GM18507 (cell line): ENCODE measurements at places on chromosomes 7 and 10.

- no peak for DNase-seq
These were observed 1.1 kb downstream of the RADIL start for GRCh38 chr7:4882169-4883032.

- no peak for DNase-seq
These were observed 46.5 kb upstream of the EMX2 start for GRCh38 chr10:117496031-117496430.

DNA sequence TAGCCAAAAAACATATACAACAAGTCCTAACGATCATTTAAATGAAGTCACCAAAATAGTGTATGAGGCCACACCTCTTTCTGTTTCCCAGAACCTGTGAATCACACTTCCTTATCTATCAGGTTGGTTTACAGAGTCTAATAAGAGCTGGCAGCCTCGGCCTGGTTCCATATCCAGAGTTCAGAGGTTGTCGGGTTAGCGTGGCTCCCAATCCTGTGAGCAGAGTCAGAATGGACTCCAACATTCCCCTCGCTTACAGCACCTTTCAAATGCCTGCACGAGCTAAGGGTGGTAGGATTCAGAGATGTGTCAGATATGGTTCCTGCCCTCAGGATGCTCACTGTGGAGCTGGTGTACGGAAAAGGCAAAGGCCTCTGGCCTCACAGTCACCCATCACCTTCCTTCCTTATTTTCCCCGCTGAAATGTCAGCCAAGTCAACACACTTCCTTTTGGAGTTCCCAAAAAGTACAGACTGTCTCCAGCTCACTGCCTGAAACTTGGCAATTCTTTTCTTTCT lies 6.0 kb downstream of the IL15RA start:
- DNase-seq: no peak

- DNase-seq: no peak
These were observed 116.2 kb upstream of the SH2B2 start for GRCh38 chr7:102170393-102170970.

DNA sequence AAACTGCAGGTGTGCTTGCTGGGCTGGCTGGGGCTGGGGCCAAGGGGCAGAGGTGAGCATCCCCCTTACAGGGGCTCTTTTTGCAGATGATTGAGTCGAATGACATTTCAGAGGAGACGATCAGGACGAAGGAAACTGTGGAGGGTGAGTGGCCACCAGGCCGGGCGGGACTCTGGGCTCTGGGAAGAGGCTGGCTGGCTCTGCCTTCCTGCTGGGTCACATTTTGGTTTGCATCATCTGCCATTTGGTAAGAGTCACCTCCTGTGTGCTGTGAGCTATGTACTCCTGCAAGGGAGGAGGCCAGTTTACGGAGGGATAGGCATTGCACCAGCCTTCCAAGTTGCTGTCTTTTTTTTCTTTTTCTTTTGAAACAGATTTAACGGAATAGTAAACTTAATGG lies 73.0 kb upstream of the GTF2IRD1 start:
- DNase-seq: no peak

DNA sequence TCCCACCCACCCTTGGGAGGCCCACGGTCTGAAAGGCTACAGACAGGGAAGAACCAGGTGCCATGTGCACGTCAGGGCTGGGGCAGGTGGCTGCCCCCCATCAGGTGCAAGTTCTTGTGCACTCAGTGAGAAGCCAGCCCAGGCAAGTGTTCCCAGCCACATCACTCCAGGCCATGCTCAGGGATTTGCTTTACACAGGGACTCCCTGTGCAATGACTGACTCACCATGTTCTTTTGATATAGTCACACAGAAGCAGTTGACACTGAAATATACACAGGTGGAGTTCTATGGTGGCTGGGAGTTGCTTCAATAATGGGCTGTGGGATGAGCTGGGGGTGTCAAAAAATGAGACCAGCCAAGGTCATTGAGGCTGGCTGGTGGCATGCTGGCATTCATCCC lies 8.0 kb upstream of the CHST15 start:
- no peak for DNase-seq

- no peak for DNase-seq
These were observed 97.6 kb downstream of the LYZL1 start for GRCh38 chr10:29386342-29386999.

- DNase-seq: no peak
These were observed 149.4 kb downstream of the ZNF248 start for GRCh38 chr10:37707829-37708578.

DNA sequence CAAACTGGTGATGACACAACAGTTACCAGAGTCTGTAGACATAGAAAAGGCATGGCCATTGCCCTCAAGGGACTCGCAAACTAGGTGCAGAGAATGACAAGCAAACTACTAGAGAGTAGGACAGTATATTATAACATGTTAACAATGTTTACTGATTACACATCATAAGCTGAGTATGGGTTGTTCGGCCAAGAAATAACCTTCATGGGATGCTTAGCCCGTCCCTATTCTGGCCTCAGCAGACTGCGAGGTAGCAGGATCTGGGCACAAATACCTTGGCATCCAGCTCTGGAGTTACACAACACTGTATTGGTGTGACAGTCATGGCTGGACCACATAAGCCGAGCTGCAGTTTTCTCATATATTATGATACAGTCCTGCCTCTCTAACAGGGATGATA lies 51.4 kb downstream of the ABCB4 start:
- no peak for DNase-seq

- no peak for DNase-seq
These were observed 37.6 kb downstream of the JAKMIP3 start for GRCh38 chr10:132103116-132103910.

DNA sequence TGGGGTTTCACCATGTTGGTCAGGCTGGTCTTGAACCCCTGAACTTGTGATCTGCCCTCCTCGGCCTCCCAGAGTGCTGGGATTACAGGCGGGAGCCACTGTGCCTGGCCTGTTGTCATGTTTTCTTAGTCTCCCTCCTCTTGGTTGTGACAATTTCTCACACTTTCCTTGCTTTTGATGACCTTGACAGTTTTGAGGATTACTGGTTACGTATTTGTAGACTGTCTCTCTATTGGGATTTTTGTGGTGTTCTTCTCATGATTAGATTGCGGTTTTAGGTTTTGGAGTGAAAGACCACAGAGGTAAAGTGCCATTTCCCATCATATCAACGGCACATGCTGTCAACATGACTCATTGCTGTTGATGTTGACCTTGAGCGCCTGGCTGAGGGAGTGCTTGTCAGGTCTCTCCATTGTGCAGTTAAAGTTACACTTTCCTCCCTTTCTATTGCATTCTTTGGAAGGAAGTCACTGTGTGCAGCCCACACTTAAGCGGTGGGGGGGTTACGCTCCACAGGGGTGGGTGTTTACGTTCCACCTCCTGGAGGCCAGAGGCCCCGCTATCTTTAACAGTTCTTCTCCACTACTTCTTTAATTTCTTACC lies 10.8 kb downstream of the NEURL1 start:
- no peak for DNase-seq

DNA sequence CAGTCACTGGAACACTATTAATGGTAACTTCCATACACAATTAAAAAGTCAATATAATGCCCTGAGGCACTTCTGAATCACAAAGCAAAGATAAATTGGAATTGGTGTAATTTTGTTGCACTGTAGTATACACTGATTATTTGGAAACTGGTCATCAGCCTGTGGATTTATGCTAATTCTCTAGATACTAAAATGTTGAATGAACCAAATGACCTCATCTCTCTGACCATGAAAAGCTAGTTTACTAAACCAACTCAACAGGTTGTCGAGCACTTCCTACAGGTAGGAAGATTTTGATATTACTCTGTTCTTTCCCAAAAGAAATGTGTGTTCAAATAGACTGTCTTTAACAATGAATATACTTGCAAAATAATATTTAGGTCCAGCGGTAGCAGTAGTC lies 5.3 kb downstream of the NRP1 start:
- no peak for DNase-seq

GRCh38 chr10:34748767-34749166 lies 66.3 kb downstream of the PARD3 start:
- no peak for DNase-seq

GRCh38 chr10:104351919-104352318 lies 1.7 kb upstream of the CFAP58 start:
- DNase-seq: no peak

- no peak for DNase-seq
These were observed 5.0 kb downstream of the SPRN start for GRCh38 chr10:133419211-133419950.

GRCh38 chr10:95244152-95244551 lies 46.7 kb downstream of the PDLIM1 start:
- DNase-seq: no peak

- no peak for DNase-seq
These were observed 32.4 kb downstream of the UNC5B start for GRCh38 chr10:71244431-71245419.

DNA sequence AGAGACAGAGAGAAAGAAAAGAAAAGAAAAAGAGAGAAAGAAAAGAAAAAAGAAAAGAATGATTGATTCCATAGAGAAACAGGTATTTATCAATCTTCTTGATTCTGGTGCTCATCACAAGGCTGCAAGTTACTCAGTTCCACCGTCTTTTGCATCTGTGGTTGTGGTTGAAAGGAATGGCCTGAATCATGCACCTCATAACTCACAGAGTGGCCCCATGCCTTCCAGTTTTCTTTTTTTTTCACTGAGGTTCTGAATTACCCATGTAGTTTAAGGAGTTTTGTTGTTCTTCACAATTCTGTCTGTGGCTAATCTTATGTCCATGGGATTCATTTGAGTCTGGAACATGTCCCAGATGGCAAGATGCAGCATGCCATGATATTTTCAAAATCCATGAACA lies 156.0 kb downstream of the ZNF33B start:
- no peak for DNase-seq

- no peak for DNase-seq
These were observed 145.7 kb downstream of the HGF start for GRCh38 chr7:81624021-81624592.

DNA sequence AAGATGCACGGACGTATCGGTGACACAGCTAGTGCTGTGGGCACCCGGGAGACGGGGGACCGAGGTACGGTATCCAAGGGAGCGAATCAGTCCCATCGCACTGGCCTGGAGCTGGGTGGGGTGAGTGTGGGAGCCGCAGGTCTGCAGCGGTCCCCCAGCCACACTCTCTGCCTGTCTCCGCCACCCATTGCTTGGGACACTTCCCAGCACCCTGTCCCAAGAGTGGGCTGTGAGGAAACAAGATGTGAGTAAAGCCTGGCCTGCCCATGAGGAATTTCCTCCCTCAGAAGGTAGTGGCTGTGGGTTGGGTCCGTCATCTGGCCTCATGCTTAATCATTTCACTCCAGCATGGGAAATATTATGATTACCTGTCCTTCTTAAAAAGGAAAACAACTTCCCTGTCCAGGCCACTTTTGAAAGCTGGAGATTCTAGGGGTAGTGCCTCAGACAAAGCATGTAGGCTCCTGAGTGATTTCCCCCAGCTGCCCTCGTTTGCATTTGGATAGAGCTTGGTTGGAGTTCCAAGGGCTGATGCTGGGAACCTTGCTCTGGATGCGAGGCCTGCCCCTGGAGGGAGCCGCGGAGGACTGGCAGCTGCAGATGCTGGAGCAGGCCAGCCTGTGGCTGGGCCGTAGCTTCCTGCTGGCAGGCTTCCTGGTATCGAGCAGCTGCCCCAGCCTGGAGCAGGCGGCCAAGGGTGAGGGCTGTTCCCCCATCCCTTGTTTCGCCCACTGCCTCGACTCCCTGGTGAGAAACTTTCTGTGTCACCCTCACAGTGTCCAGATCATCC lies 6.2 kb upstream of the ACTR3C start:
- no peak for DNase-seq

GRCh38 chr10:102710609-102711008 lies 3.6 kb downstream of the ARL3 start:
- DNase-seq: no peak

- no peak for DNase-seq
These were observed 7.7 kb upstream of the TIAL1 start for GRCh38 chr10:119604468-119604867.

- DNase-seq: no peak
These were observed 28.6 kb upstream of the VCL start for GRCh38 chr10:73969224-73969841.

DNA sequence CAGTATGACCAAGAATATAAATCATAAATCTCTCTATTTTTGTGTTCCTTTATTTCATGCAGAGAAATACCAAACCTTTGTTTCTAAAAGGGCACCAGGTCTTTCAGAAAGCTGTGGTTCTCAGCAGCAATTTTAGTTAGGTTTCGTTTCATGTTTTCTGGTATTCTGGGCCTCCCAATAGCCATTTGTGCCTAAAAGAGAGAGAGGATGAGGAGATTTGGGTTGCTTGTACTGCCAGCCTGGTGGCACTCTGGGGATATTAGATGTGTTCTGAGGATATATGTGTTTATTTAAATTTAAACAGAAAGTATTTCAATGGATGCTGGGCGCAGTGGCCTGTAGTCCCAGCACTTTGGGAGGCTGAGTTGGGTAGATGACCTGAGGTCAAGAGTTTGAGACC lies 471.7 kb downstream of the AUTS2 start:
- no peak for DNase-seq

DNA sequence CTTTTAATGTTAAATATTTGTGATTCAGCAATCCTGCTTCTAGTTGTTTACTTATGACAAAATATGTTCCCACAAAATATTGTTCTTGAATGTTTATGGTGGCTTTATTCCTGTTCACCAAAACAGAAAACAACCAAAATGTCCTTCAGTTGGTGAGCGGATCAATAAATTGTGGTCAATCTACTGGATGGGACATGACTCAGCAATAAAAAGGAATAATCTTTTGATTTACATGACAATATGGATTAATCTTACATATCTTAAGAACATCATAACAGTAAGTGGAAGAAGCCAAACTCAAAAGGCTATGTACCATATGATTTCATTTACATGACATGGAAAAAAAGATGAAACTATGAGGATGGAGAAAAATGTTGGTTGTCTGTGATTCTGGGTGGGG lies 691.3 kb upstream of the GHITM start:
- DNase-seq: no peak

DNA sequence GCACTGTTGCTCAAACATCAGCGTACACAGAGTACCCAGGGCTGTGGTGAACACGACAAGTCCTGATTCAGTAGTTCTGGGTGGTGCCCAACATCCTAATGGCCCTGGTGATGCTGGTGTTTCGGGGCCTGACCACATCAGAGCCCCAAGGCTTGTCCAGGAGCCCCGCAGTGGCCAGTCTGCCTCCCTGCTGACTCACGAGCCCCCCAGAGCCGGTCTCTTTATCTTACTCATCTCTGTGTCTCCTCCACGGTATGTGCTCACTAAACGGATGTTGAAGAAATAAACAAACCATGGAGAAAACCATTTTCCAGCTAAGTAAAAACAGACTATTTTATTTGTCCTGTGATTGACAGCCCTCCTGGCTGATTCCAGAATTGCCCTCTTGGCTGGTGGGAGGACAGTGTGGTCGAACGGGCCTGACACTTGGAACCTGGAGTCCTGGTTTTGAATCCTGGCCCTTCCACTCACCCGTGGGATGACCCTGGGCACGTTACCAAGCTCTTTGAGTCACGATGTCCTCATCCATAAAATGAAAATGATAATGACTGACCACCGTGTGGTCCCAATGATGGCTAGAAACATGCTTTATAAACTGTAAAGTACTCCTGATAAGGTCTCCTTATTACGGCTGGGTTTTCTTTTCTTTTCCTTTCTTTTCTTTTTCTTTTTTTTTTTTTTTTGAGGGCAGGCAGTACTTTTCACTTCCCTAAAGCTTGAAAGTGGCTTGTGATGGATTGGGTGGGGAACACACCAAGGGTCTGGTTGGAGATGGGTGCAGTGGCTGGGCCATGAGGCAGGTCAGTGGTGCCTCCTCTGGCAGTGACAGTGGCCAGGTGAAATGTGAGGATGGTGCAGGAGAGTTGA lies 5.7 kb downstream of the HIP1 start:
- no peak for DNase-seq
